Mesothelial cell of epicardium (in vitro differentiated cells): ENCODE measurements at places on chromosomes 4 and X. TPM values are rescaled to one million over a fixed set of nuclear protein-coding genes. Genes with fewer than 3 reads are reported as not detected.

DACH2 gene
- 13.7 to 16.3 TPM (median 15.8 TPM) in 3 replicates for total RNA-seq

TCEAL6 gene
- not detected in 3 replicates for total RNA-seq

DNA sequence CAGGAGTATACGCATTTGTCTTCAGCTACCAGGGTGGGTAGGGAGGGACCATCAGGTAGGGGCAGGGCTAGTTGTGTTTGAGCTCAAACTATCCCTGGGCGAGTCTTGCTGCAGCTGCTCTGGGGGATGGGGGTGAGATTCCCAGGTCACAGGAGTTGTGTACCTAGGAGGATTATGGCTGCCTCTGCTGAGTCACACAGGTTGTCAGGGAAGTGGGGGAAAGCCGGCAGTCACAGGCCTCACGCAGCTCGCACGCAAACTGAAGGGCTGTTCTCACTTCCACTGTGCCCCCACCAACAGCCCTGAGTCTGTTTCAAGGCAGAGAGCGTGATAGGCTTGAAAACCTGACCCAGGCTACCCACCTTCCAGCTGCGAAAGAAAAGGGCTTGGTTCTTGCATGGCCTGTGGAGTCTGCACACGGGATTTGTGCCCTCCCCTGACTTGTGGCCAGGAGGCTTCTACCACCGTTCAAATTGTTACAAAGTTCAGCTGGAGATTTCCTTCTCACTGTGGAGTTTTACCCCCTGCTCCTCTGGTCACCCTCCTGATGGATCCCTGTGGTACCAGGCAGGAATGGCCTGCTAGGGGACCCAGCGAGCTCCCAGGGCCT is 63.8 kb downstream of the ARFIP1 start:
- H3K4me3 ChIP-seq = no peak overlapping the region
- no peak for DNase-seq
- H3K4me1 ChIP-seq = peaks cover 2% of the 10 kb centered on the region

DNA sequence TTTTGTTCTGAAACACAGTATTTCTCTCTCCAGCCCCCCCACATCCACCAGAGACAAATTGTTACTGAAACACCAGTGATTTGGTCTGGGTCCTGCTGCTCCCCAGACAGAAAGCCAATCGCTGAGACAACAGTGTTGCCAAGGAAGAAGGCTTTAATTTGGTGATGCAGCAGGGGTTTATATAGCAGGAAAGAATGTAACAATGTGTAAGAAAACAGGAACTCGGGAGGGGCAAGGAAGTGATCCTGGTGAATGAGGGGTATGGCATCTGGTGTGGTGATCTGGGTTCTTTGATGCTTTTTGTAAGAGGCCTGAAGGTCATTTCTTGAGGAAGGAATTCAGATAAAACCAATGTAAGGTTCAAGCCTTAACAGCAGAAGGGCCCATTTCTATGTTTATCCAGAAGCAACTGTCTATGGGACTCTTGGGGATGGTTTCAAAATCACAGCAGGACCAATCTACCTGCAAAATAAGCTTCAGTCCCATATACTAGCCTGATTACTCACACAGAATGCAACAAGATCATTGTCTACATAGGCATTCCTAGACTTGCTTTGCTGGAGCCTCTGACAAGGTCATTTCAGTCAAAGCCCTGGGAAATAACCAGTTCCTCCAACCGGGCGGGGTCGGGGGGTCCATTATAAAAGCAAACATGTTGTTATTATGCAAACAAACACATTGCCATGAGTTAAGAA is 445.2 kb upstream of the ZFP42 start:
- no peak overlapping the region for H3K27ac ChIP-seq
- no peaks in the 10 kb centered on the region for H3K27me3 ChIP-seq
- H3K36me3 ChIP-seq = peaks cover 4% of the 10 kb centered on the region
- peaks cover 17% of the 10 kb centered on the region for H3K4me1 ChIP-seq
- no peak for DNase-seq

CTAG1B gene
- not detected in 3 replicates for total RNA-seq

GRCh38 chrX:152601848-152602616 is 35.7 kb upstream of the GABRQ start:
- DNase-seq = no peak
- H3K27me3 ChIP-seq = peaks cover 4% of the 10 kb centered on the region
- H3K4me1 ChIP-seq = no peaks in the 10 kb centered on the region
- no peaks in the 10 kb centered on the region for H3K36me3 ChIP-seq

GRCh38 chr4:55080174-55080865 is 45.1 kb downstream of the KDR start:
- H3K4me1 ChIP-seq = peaks cover 38% of the 10 kb centered on the region
- H3K27ac ChIP-seq = peak overlapping the region; percentile 12
- no peak for DNase-seq
- H3K36me3 ChIP-seq = peaks cover 29% of the 10 kb centered on the region

DNA sequence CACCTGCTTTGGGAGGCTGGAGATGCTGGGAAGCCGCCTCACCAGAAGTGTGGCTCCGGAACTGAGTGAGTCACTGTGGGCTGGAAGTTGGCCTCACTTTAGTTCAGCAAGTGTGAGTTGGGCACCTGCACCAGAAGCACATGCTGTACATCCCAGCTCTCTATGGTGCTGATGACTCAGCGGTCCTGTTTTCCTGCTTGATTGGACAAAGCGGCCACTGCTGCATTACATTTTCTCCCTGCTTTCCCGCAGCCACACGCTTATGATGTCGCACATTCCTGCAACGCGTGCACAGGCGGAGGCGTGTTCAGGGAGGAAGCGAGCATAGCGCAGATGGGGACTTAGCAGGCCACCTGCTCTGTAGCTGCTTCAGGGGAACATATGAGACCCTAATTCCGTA is 26.7 kb upstream of the CLDN34 start:
- no peak overlapping the region for H3K27ac ChIP-seq
- no peak overlapping the region for H3K4me3 ChIP-seq
- no peak for DNase-seq
- no peaks in the 10 kb centered on the region for H3K4me1 ChIP-seq
- peaks cover 16% of the 10 kb centered on the region for H3K36me3 ChIP-seq
- no peaks in the 10 kb centered on the region for H3K27me3 ChIP-seq

- no peak overlapping the region for H3K27ac ChIP-seq
- no peak for DNase-seq
- H3K36me3 ChIP-seq = no peaks in the 10 kb centered on the region
These were observed 45.7 kb upstream of the INTU start for GRCh38 chr4:127586922-127587571.

LGI2 gene
- 4.0 to 4.5 TPM (median 4.1 TPM) in 3 replicates for total RNA-seq

GLRA3 gene
- 0.02 TPM in 1 of 3 replicates, not detected in the others for total RNA-seq

DNA sequence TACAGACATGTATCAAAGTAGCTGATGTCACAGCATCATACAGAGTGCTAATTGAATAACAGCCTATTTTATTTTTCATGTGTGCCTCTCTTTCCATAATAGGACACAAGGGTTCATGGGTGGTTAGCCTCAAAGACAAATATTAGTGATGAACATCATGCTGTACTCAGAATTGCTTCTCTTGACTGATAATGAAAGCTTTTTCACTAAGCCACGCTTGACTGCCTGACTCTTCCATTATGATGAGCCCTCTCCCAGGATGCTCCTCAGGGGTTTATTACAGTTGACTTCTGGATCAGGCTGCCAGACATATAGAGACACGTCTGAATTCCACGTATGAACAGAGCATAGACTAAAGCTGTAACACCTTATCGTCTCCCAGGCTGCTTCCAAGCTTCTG is 2757.5 kb downstream of the PCDH7 start:
- H3K4me1 ChIP-seq = no peaks in the 10 kb centered on the region
- no peak overlapping the region for H3K4me3 ChIP-seq
- H3K36me3 ChIP-seq = no peaks in the 10 kb centered on the region
- no peak overlapping the region for H3K27ac ChIP-seq
- H3K27me3 ChIP-seq = no peaks in the 10 kb centered on the region

GRCh38 chr4:16812041-16812440 is 86.4 kb downstream of the LDB2 start:
- H3K4me3 ChIP-seq = no peak overlapping the region
- H3K36me3 ChIP-seq = no peaks in the 10 kb centered on the region
- no peak overlapping the region for H3K27ac ChIP-seq
- DNase-seq = no peak
- H3K27me3 ChIP-seq = peaks cover 4% of the 10 kb centered on the region
- peaks cover 4% of the 10 kb centered on the region for H3K4me1 ChIP-seq

DNA sequence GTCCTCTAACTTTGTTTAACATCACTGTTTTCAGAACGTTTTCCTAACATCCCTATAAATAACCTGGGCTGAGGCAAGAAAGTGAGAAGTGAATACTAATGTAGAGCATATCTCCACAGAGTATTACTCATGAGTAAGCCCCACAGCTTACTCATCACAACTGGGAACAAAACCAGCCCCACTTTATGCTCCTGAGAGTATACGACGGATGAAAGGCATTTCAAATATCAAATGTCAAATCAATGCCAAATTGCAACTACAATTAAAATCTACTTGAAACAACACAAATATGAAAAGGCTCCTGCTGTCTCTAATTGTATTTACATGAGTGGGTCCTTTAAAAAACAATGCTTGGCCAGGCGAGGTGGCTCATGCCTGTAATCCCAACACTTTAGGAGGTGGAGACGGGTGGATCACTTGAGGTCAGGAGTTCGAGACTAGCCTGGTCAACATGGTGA is 41.2 kb downstream of the SH3RF1 start:
- H3K36me3 ChIP-seq = peaks cover 5% of the 10 kb centered on the region
- H3K4me3 ChIP-seq = no peak overlapping the region
- peaks cover 31% of the 10 kb centered on the region for H3K4me1 ChIP-seq
